Kidney glomerular epithelial cell (primary cell): ENCODE measurements at places on chromosomes 1 and 21.

- no peak for DNase-seq
Observed at GRCh38 chr1:119204197-119204960, 63.9 kb upstream of the WARS2 start.

DNA sequence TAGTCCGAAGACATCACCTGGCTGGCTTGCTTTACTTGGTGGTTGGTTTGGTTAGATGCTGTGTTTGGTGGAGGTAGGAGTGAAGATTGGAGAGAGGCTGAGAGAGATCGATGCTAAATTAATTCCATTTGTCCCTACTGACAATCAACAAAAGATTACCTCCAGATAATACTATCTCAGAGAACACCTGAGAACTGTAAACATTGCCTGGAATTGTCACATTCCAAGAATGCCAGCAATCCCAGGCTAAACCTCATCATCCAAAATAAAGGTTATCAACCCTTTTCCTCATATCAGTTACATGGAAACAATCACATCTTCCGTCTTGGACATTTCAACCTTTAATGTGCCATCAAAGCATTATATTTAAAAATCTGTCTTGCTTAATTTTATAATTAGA lies 141.0 kb downstream of the GRIK1 start:
- DNase-seq, result no peak

DNA sequence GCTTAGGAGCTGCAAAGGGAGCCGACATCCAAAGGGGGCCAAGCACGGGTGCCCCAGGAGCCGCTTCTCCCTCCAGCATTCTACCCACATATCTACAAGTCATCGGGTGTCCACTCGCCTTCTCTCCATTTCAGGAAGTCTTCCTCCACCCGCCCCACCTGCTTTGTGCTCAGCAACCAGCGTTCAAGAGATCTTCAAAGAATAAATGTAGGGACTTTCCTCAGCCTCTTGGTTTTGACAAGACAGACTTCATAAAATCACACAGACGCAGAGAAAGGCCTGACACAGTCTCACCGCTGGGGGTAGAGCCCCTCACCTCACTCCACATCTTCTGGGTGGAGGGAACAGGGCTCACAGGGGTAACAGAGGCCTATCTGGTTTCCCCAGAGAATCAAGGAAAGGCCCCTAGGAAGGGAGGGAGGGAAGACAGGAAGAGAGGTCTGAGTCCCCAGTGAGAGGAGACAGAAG lies 49.5 kb downstream of the SSBP3 start:
- DNase-seq, result no peak

GRCh38 chr21:16741141-16741665 lies 771.6 kb upstream of the CXADR start:
- DNase-seq, result no peak
